Neuronal stem cell (in vitro differentiated cells): ENCODE measurements at places on chromosomes 12 and 14.

DNA sequence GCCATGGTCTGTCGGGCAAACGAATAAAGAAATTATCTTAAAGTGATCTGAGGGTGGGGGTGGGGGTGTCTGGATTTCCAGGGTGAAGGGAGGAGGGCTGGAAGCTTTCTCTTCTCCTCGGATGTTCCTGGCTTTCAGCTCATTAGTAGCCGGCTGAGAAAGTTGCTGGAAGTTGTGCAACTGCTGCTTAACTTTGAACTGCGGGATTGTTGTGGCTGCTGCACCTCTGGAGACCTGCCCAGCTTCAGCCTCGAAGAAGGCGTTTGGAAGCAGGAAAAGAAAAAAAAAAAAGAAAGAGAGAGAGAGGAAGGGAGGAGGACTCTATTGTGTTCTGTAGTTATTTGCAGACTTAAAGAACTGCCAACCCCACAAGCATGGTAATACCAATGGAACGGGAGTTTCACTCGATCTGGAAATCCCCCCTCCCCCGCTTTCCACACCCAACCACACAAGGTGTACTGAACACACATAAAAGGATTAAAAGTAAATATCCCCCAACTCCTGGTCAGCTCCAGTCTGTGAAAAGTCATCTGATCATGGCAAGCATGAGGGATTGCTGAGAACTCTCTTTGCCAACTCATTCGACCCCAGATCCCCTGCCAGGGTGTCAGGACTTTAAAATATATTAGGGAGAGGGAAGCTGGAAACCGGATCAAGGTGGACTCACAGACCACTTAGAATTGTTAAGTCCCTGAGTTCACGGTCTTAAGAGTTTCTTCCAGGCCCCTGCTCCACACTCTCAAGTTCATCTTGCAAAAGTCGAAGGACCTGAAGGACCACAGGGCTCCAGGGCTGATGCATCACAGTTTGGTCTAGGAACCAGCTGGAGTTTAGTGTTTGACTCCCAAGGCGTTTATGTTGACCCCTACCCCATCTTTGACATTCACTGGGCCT lies at the start of gene RASSF9:
Gene RASSF9 (minus strand): TSS at position 213 of the 894 bp plus-strand sequence. CDS start 208 bp downstream, at position 5.
- no peak for DNase-seq

DNA sequence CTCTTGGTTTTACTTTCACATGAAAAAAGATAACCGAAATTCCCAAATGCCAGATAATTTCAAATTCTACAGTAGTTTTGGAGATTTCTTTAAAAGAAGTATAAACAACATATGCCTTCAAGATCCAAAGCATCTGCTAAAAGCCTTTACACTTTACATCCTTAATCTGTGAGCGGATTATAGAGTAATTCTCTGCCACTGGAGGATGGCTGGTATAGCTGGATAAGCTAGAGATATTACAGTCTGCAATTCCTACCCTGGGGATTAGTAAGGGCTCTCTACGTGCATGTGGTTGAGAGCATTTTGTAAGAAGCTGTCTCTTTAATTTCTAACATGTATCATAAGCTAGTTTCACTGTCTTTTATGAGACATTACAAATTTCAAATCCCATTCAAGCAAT lies 240.3 kb upstream of the HMGA2 start:
- no peak for DNase-seq

DNA sequence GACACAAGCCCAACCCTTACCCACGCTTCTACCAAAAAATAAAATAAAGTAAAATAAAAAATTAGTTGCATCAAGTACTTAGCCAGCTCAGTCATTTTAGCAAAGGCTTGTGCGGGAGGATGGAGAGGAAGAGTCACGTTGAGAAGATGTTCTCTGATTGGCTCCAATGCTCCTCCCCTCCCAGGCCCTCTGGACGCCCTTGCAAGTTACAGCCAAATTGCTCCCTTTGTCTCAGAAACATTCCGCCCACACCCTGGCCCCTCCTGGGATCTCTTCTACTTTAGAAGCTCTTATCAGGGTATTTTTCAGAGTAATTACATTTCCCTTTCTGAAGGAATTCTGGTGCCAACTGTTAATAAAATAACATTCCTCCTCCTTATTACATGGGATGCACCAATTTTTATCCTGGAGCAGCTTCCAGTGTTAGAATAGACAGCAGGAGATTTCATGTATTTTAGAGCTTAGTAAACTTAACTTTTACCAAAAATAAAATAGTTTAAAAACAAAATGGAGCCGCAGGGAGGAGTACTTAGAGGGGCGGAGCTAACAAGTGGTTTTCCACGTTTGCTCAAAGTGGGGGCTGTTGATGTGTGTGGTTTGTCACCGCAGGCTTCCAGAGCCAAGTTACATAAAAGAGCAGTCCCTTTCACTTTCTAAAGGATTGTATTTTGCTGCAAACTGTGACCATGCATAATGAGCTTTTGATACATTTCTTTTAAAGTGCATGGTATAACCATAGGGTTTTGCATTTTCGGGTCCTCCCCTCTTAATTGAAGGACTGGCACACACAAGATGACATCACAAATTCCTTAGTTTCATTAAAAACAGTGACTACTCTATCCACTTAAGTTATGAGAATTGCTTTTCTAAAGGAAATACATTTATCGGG lies 71.7 kb upstream of the RAP1B start:
- DNase-seq, result no peak

GRCh38 chr14:105999361-106000028 lies 473.1 kb downstream of the TMEM121 start:
- no peak for DNase-seq

DNA sequence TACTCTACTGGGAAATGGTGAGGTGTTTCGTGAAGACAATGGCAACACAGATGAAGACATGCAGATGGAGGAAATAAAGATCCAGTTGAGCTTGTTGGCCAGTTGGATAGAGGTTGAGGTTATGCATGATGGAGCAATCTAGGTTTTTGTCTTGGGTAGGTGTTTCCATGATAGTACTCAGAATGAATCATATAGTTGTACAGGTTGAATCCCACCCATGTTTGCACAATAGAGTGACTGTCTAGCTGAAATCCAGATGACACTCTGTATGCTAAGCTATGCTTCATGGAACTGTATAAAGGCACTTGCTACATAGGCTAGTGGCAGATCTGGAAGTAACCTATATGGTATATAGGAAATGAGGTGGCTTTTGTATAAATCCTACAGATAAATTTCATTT lies 264.9 kb downstream of the NAV3 start:
- no peak for DNase-seq

- no peak for DNase-seq
These were observed 57.8 kb downstream of the ATG14 start for GRCh38 chr14:55353686-55354467.

DNA sequence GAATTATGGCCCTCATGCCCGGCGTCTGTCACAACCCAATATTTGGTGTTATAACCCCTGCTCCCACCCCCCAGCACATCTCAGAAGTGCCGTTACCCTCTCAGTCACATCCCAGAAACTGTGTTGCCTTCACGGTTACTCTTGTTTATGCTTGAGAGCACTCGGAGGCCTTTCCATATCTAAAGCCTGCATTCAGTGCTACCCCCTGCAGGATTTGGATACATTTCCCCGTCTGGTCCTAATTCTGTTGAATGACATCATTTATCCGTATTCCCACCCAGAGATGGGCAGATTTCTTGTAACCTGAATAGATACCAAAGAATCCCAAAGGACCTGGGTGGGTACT lies 19.1 kb upstream of the FOS start:
- no peak for DNase-seq

DNA sequence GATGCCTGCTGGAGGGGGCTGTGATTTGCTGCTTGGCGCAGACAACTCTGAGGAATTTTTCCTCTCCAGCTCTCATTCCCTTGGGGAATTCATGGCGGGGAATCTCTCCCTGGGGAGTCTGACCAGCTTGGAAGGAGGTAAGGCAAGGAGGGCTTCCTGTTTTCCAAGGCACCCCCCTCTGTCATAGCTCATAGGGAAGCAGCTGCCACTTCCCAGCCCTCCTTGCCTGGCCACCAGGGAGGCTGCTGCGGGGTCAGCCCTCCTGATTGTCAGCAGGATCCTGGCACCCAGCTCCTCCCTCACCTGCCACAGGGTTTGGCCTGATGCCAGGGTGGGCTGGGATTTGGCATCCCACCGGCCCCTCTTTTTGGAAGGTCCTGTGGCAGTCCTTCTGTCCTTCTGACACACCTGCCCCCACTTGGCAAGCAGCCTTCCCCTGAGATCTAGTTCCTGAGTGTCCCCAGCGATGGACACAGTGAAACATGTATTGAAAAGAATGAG lies 74.9 kb downstream of the TSPAN9 start:
- no peak for DNase-seq

GRCh38 chr12:31514912-31515311 lies 76.0 kb downstream of the DENND5B start:
- no peak for DNase-seq

DNA sequence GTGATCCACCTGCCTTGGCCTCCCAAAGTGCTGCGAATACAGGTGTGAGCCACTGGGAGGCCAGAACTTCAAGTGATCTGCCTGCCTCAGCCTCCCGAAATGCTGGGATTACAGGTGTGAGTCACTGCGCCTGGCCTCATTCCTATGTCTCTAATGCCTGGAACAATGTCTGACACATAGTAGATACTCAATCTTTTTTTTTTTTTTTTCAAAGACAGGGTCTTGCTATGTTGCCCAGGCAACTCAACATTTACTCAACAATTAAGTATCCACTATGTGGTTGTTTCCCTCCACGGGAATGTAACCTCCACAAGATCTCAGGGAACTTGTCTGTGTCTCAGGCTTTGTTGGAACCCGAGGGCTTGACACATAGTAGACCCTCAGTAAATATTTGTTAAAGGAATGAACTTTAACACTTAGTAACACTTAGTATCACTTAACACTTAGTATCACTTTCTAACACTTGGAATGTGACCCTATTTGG lies 3.0 kb upstream of the TMEM120B start:
- DNase-seq, result no peak

DNA sequence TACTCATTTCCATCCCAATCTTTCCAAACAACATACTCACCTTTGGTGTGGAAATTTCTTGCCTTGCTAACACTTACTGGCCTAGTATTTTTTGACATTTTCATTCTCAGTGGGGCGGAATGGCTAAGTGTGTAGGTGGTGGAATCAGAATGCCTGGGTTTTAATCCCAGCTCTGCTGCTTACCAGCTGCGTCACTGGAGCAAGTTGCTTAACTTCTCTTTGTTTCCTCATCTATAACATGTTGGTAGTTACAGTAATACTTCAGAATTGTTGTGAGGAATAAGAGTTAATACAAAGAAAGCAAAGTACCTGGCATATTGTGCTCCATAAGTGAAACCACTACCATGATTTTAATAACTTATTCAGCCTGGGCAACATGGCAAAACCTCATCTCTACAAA lies 3.0 kb upstream of the FAM177A1 start:
- no peak for DNase-seq

GRCh38 chr14:96309133-96309895 lies 53.3 kb downstream of the BDKRB1 start:
- DNase-seq, result no peak
